ELF-1 (cell line): ENCODE measurements at places on chromosomes 6 and 20.

GRCh38 chr6:4568138-4568537, 208.1 kb upstream of the CDYL start:
- DNase-seq = no peak

GRCh38 chr20:4260102-4260501, 244.7 kb upstream of the RNF24 start:
- no peak for DNase-seq

DNA sequence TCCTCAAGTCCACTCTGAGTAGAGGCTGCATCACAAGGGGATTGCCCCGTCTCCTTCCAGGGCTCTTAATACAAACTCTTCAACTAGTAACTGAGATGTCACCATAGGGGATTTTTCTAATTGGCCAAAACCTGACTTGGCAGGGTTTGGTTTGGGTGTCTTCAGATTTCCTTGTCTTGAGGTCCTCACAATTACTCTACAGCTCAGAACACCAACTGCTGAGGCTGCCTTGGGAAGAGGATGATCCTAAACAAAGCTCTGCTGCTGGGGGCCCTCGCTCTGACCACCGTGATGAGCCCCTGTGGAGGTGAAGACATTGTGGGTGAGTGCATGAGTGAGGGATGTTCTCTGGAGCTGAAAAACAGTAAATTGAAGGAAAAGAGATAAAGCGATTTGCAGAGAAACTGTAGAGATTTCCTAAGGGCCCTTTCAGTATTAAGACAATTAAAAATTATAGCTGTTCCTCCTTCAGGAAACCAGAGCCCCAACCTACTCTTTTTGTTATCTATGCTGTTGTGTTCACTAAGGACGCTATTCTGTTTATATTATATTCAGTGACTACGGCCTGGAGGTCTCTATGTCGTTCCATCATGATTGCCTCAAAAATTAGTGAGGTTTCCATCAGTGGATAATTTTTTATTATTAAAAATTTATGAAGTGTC, at the start of gene HLA-DQA1:
TSS of gene HLA-DQA1 (plus strand) at position 188 of the 662 bp plus-strand sequence. CDS start at position 241, 53 bp downstream.
- no peak for DNase-seq

DNA sequence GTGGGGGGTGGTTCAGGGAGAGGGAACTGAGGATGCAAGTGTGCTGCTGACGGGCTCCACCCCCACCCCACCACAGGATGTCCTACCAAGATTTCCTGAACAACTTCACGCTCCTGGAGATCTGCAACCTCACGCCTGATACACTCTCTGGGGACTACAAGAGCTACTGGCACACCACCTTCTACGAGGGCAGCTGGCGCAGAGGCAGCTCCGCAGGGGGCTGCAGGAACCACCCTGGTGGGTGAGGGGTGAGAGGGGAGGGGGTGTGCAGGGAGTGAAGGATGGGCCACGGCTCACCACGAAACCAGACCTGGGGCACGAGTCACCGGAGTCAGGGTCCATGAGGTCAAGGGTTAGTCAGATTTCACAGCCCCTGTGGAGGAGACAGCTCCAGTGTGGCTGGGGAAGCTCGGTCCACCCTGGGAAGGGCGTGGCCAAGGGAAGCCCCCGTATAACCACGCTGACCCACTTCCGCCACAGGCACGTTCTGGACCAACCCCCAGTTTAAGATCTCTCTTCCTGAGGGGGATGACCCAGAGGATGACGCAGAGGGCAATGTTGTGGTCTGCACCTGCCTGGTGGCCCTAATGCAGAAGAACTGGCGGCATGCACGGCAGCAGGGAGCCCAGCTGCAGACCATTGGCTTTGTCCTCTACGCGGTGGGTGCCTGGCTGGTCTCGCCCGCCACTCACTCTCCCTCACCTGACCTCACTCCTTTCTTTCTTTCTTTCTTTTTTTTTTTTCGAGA, 18.3 kb downstream of the CAPN11 start:
- DNase-seq = no peak
